ENCODE measurements at places on chromosomes 12 and 14.

DNA sequence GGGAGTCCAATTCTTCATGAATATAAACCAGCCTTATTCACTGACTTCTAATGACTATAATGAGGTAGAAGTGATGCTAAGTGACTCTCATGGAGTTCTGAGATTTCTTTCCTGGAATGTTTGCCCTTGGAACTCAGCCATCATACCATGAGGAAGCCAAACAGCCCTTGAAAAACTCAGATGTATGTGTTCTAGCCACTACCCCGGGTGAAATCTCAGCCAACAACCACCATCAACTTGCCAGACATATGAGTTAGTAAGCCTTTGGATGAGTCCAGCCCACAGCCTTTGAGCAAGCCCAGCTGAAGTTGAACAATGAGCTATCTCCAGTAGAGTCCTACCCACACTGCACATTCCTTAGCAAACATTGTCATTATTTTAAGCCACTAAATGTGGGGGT is 149.5 kb downstream of the SLC6A15 start:
- no peak for DNase-seq

- no peak for DNase-seq
These were observed 120.7 kb downstream of the GPHN start for GRCh38 chr14:66628636-66629035.

DNA sequence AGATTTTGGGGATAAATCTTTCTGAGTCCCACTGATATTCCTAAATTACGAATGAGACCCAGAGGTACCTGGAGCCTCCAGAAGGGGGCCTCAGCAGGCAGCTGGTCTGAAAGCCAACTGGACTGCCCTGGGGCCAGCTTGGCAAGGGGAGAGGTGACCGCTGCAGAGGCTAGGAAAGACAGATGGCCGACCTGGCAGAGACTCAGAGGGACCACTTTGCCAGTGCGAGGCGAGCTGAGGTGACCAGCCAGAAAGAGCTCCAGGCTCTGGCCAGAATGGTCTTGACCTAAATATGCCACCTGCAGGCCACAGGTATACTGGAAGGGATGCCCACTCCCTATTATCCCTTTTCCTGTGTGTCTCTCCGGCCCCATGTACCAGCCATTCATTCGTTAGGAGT is 256.8 kb upstream of the GARIN6 start:
- peak; percentile 12 for DNase-seq

DNA sequence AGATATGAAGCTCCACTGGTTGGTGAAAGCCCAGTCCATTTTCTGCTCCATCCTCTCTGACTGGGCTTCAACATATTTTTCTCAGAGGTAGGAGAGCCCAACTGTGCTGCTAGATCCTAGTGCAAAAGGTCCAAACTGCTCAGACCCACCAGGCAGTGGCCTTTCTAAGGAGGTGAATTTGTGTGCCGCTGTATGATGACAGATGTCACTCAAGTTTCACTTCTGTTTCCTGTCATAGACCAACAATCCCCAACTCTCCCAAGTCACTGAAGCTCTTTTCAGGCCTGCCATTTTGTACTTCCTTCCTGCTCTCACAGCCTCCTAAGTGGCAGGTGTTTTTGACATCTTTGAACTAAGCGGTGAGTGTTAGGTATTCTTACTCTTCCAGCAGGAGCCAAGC is 16.4 kb upstream of the RNASE4 start:
- DNase-seq = no peak

DNA sequence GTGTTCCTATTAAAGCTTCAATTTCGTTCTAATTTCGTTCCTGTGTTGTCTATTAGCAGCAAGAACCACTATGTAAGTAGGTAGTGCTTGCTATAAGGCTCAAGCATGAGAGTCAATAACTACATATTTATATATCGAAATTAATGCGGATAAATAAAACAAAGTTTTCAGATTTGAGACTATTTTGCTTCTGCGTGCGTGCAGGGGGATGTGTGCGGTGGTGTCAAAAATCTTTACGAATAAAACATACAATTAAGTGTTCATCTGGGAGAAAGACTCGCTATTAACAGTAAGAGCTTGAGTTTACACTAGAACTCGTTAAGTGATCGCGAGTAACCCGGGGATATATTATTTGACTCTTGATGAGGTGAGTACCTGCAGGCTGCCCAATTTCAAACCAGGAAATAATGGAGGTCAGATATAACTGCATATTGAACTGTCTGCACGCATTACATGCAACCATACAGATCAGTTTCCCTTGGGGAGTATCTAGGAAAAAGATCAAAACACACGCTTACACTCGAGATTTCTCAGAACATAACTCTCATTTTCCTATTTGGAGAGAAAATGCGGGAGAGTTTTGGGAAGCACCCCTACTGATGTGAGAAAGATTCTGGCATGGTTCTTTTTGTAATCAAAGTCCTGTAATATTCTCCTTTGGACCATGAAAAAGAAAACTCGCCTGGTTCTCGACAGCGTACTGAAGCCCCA is 813 bp downstream of the TWF1 start:
- peak; percentile 63 for DNase-seq

- no peak for DNase-seq
These were observed 25.6 kb downstream of the MDM1 start for GRCh38 chr12:68306564-68306963.

DNA sequence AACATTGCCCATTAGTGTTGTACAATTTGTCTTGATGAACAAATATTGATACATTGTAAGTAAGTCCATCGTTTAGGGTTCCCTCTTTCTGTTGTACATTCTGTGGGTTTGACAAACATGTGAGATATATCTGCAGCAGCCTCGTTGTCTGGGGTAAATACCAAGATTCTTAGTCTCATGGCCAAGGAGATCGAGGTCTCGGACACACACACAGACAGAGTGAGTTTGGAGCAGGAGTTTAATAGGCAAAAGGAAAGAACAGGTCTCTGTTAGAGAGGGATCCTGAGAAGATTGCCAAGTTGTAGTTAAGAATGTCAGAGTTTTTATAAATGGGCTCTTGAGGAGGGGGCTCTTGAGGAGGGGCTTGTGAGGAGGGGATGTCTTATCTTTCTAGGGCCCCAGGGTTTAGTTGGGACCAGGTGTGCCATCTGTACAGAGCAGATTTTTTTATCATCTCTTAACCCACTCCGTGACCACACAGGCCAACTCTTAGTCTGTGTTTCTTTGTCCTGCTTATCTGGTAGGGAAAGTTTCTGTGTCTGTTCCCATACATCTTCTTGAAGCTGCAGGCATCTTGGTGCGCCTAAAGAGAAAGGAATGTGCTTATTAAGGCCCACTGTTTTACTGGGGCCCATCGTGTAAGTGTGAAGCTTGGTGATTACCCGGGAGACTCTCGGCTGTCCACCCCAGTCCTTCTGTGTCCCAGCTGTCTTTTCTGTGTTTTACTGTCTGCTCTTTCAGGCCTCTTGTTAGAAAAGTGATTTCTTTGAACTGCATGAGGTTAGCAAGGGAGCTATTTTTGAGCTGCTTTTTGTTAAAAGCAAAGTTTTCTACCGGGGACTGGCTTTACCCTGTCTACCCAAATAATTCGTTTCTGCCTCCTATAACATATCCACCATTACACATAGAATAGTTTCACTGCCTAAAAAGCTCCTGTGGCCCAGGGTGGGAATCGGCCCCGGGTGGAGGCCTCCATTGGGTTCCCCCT is 22.4 kb upstream of the CLEC2D start:
- peak; percentile 52 for DNase-seq

All from RKO (cell line).